ENCODE measurements at places on chromosomes 2 and 18.

GRCh38 chr2:45855374-45855773 lies 203.9 kb downstream of the PRKCE start:
- peaks cover 43% of the 10 kb centered on the region for H3K4me1 ChIP-seq
- H3K27me3 ChIP-seq: no peaks in the 10 kb centered on the region
- H3K36me3 ChIP-seq: no peaks in the 10 kb centered on the region
- no peak overlapping the region for H3K4me3 ChIP-seq
- no peak for DNase-seq

DNA sequence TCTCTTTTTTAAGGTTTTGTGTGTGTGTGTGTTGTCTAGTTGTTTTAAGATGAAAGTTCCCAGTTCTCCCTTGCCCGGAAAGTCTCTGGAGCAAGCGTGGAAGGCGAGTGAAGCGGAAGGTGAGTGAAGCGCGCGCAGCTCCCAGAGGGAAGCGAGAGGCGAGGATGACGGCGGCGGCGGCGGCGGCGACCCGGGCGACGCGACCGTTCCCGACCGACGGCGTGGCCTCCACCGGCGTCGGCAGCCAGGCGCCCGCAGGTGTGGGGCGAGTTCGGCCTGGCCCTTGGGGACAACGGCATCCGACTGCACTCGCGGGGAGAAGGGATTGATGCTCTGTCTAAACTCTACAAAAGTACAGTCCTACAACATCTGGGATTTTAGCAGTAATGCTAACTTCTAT lies 321.9 kb downstream of the CELF4 start:
- H3K27me3 ChIP-seq: peaks cover 22% of the 10 kb centered on the region
- DNase-seq: no peak
- no peak overlapping the region for H3K27ac ChIP-seq
- peaks cover 10% of the 10 kb centered on the region for H3K4me1 ChIP-seq

GRCh38 chr18:50679056-50679455 lies 119.2 kb downstream of the MAPK4 start:
- no peaks in the 10 kb centered on the region for H3K36me3 ChIP-seq
- H3K4me1 ChIP-seq: no peaks in the 10 kb centered on the region

GRCh38 chr2:28488858-28489575 lies 6.8 kb upstream of the PLB1 start:
- no peak overlapping the region for H3K4me3 ChIP-seq
- H3K27me3 ChIP-seq: no peaks in the 10 kb centered on the region
- no peak overlapping the region for H3K27ac ChIP-seq
- DNase-seq: no peak
- no peaks in the 10 kb centered on the region for H3K4me1 ChIP-seq

DNA sequence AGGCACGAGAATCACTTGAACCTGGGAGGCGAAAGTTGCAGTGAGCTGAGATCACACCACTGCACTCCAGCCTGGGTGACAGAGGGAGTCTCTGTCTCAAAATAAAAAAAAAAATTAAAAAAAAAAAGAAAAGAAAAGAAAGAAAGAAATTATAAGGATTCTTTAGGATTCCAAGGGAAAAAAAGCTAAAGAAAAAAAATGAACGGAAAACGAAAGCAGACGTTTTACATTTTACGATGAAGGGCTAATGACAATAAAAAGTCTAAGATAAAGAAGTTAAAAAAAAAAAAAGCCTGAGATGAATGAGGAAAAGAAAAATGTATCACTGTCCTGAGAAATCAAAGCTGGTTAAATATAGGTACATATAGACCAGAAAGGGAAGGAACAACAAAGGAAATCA lies 58.5 kb downstream of the SOS1 start:
- H3K4me3 ChIP-seq: no peak overlapping the region
- no peaks in the 10 kb centered on the region for H3K27me3 ChIP-seq
- H3K4me1 ChIP-seq: peaks cover 6% of the 10 kb centered on the region
- DNase-seq: no peak
- peak overlapping the region; percentile 41 for H3K27ac ChIP-seq
- no peaks in the 10 kb centered on the region for H3K36me3 ChIP-seq

- H3K4me1 ChIP-seq: no peaks in the 10 kb centered on the region
- no peak for DNase-seq
- no peak overlapping the region for H3K27ac ChIP-seq
Observed at GRCh38 chr2:237201461-237202287, 116.0 kb downstream of the COPS8 start.
